CD4-positive, alpha-beta memory T cell (primary cell): ENCODE measurements at places on chromosomes 3 and 15.

DNA sequence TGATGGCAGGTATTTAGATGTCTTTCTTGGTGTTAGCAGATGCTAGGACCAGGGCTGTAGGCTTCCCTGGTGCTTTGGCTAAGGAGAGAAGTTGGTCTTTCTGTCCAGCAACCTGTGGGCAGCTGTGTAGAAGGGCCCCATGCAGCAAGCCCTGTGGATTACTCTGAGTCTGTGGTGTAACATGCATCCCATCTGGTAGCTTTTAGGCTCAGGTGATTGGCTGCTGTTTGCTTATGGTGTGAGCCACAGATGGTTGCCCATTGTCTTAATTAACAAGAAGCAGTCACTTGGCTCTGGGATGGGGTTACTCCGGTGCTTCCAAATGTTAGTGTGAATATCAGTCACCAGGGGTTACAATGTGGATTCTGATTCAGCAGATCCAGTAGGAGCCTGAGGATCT lies 368.6 kb upstream of the C2CD4B start:
- DNase-seq = no peak

GRCh38 chr3:183291497-183292031 lies 38.5 kb downstream of the B3GNT5 start:
- no peak for DNase-seq

DNA sequence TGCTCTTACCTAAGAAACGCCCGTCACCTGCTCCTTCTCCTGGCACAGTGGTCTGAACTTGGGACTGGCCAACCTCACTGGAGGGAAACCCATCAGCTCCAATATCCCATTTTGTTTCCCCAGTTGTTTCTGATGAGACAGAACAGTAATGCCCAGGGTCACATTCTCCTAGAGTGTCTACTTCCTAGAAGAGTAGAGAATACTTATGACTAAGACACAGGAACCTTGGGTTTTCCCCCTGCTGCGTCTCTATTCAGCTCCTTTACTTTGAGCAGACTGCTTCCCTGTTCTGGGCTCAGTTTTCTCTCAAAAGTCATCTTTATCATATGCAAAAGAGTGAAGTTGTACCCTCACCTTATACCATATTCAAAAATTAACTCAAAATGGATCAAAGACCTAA lies 79.4 kb downstream of the POLR2M start:
- no peak for DNase-seq

DNA sequence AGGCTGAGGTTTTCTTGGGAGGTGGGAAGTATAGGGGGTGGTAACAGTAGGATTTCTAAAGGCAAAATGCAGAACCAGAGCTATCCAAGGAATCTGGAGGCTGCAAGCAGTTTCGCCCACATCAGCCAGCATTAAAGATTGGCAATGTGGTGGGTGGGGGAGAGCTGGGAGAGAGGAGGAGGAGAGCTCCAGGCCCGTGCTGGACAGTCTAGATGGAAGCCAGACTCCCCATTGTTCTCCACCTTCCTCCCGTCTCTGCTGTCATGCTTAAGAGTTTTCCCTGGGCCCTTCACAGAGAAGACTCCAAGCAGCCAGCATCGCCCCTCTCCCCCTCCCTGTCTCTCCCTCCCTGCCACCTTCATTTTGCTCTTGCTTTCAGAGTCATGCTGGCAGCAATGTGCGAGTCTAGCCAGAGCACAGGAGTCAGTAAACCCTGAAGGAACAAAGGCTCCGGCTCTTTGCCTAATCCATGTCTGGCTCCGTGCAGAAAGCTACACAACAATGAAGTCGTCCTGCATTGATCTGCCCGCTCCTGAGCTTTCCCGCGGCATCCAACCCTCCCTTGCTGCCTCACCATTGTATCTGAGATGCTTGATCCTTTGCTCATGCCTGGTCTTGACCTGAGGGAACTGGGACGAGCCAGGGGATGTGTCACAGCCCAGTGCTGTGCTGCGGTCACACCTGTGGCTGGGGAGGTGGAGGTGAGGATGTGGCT lies 282.9 kb downstream of the NTRK3 start:
- DNase-seq = no peak

DNA sequence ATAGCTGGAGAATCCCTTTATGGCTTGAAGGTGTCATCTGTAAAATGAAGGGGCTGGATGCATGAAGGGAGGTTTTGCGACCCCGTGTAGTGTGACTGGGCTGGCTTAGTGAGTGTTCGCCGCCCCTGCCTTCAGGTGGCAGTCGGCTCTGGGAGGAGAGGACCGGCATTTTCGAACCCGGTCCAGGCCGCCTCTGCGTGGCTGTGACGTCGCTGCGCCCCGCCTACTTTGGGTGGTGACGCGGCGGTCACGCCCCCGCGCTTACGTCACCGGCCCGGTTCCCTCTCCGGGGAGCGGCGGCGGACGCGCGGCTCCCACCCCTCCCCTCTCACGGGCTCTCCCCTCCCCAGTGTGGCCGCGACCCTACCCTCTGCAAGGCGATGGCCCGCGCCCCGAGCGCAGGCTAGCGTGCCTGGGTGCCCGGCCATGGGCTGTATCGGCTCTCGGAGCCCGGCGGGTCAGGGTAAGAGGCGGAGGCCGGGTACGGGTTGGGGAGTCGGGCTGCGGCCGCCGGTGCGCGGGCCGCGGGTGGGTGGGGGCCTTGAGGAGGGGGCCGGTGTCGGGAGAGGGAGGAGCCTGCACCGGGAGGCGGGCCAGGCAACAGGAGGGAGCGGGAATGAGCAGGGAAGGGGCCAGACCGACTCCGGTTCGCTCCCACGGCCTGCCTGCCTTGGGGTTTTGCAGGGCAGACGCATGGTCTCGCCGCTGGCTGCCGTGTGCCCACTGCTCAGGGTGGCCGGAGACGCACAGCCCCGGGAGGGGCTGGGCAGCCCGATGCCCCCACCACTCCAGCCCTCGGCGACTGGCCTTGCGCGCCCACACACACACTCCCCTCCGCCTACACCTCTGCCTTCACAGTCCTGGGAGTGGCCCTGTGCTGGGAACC lies 1.5 kb upstream of the FAM131A start:
- peak; percentile 86 for DNase-seq

- DNase-seq = no peak
These were observed 23.8 kb upstream of the ANXA2 start for GRCh38 chr15:60421544-60421943.

GRCh38 chr3:178736300-178736699 lies 200.1 kb downstream of the KCNMB2 start:
- no peak for DNase-seq

DNA sequence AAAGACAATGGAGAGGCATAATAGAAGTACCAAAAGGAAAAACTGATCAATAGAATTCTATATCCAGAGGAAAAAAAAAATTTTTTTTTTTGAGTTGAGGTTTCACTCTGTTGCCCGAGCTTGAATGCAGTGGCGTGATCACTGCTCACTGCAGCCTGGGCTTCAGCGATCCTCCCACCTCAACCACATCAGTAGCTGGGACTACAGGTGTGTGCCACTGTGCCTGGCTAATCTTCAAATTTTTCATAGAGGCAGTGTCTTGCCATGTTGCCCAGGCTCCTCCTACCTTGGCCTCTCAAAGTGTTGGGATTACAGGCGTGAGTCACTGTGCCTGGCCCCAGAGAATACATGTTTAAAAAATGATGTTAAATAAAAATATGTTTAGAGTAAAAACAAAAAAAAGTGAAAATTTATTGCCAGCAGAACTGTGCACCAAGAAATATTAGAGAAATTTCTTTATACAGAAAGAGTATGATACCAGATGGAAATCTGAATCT lies 154.3 kb upstream of the ZBTB20 start:
- no peak for DNase-seq
